Kidney (tissue), 22 donors: ENCODE measurements at places on chromosomes 2 and 18. TPM values are rescaled to one million over a fixed set of nuclear protein-coding genes. Genes with fewer than 3 reads are reported as not detected.

TM4SF20 gene
- polyA plus RNA-seq = not detected

SERPINB2 gene
- not detected for polyA plus RNA-seq

KLHL41 gene
- polyA plus RNA-seq = 0.71 TPM

CHRNG gene
- polyA plus RNA-seq = not detected

- DNase-seq = no peak
Measured at GRCh38 chr18:49993299-49993698, 180.0 kb upstream of the ACAA2 start.

DNA sequence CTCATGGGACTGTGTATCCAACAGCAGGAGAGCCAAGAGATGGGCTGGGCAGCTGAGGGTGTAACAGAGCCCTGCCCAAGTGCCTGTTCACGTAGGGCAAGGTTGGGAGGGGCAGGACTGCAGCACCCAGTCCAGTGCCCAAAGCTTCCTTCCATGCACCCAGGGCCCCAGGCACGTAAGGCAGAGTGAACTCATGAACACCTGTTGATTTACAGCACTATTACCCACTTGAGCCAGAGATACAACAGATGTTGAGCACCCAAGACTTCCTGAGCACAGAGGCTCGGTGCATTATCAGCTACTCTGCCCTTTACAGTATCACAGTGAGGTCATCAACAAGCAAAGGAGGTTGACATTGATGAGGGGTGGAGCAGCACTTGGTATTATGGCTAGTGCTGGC, 50.2 kb upstream of the FHL2 start:
- no peak for DNase-seq

DNA sequence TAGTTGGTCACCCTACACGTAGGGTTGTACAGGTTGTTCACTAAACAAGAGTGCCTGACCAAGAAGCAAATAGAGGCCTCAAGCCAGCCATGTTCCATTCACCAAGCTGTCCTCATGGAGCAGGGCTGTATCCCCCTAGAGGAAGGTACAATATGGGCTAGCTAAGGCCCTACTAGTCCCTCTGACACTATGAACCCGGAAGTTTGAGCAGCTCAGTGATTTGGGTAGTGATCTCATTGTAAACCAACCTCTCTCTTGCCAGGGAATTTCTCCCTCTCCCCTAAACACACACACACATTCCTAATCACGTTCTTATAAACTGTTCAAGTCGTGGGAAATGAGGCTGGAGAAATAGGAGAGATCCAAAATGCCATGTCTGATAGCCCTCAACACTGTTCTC, 6.7 kb upstream of the CYS1 start:
- no peak for DNase-seq

DNA sequence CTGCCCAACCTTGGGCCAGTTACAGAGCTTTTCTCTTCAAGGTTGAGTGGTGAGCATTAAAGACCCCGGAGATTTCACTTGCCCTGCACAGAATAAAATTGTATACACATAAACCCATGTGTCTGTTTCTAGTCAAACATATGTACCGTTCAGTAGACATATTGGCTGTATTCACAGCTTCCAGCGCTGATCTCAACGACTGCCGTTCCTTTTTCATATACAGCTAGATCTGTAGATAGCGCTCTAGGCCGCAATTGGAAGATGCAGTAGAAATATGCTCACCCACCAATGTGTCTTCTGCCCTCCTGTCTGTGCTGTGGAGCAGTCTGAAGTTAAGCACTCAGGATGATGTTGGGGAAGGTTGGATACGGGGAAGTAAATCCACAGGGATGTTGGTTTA, 317.7 kb downstream of the SETBP1 start:
- no peak for DNase-seq
